HFFc6 (cell line): ENCODE measurements at places on chromosomes 2 and 18. TPM values are rescaled to one million over a fixed set of nuclear protein-coding genes. Genes with fewer than 3 reads are reported as not detected.

- H3K27me3 ChIP-seq: no peaks in the 10 kb centered on the region
- DNase-seq: no peak
Observed at GRCh38 chr2:78132391-78133370, 610.5 kb upstream of the LRRTM4 start.

DNA sequence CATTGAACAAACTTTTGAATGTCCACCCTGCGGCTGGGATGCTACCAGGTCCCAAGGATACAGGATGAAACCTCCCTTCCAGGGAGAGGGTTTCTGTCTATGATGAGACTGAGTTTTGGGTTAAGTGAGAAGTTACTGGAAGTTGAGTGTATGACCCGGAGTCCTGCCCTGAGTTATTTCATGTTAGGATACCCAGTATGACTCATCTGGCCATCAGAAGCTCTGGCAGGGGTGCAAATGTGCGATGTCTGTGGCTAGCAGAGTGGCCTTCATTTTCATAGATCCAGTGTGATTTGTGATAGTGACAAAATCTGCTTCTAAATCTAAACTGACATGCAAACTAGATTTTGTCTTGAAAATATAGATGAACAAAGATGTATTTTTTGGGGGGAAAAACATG lies 55.3 kb downstream of the KCTD1 start:
- peaks cover 10% of the 10 kb centered on the region for H3K4me1 ChIP-seq
- peaks cover 10% of the 10 kb centered on the region for H3K36me3 ChIP-seq
- H3K27me3 ChIP-seq: no peaks in the 10 kb centered on the region; the same call in 1 of the 2 replicates
- DNase-seq: no peak

DNA sequence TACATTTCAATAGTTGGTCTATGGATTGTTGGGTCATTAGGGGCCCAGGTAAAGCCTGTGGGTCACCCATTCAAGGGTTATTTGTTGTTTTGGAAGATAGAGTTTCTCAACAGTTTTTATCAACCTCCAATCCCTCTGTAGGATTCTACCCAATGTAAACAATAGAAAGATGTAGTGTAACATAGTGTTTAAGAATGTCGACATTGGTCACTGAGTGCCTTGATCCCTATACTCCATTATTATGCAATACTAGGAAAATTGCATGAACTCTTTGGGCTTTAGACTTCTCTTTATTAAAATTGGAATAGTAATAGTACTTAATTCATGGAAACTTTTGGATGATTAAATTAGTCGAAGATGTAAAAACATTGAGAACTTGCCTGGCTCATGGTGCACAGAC lies 292.1 kb downstream of the GPD2 start:
- no peaks in the 10 kb centered on the region for H3K4me1 ChIP-seq
- no peak overlapping the region for H3K4me3 ChIP-seq
- H3K27me3 ChIP-seq: peaks cover under 1% of the 10 kb centered on the region
- no peak overlapping the region for H3K27ac ChIP-seq

GRCh38 chr2:206869824-206870495 lies 69.4 kb upstream of the CPO start:
- no peaks in the 10 kb centered on the region for H3K36me3 ChIP-seq
- H3K27ac ChIP-seq: no peak overlapping the region
- DNase-seq: no peak
- no peak overlapping the region for H3K4me3 ChIP-seq

- H3K4me1 ChIP-seq: peaks cover 19% of the 10 kb centered on the region
- H3K4me3 ChIP-seq: peak overlapping the region; percentile 82
- peak overlapping the region; percentile 85; the same call in 1 of the 2 replicates for H3K27ac ChIP-seq
- no peaks in the 10 kb centered on the region for H3K36me3 ChIP-seq
Observed at GRCh38 chr18:79486356-79487182, 90.8 kb downstream of the NFATC1 start.

The DSEL gene
- total RNA-seq: 76.6 to 78.4 TPM (median 77.7 TPM) in 3 replicates
